AML-193 (cell line): ENCODE measurements at places on chromosomes 16 and 17.

- DNase-seq, result no peak
Measured at GRCh38 chr17:16919663-16920627, 52.0 kb downstream of the TNFRSF13B start.

DNA sequence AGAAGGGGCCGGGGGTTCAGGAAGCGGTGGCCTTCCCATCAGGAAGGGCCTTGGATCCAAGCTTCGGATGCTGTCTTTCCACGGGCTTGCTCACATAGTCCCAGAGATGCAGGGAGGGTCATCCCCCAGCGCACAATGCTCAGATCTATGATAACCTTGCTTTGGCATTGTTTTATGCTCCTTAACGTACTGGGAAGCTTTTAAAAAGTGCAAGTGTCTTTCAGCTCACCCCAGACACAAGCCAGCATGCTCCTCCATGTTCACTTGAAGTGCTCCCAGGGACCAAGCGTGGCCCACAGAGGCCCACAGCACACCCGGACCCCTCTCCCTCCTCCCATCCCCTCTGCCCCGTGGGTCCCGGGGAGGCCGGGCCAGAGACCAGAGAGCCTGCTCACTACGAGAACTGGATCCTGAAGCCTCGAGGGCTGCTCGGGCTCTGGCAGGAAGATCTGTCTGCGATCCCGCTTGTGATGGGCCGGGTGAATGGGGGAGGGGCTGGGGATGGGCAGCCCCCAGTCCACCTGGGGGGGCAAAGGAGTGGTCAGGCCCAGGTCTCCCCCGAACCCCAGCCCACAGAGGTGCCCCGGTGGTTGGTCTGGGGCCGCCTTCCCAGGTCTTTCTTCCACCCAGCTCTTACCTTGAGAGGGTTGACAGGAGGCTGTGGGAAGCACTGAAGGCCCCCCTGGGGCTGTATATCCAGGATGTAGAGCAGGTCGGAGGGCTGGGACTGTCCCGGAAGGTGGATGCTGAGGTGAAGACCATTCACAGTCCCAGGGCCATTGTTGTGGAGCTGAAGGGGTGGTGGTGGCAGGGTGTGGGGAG lies 11.8 kb upstream of the FAM171A2 start:
- no peak for DNase-seq

- no peak for DNase-seq
Measured at GRCh38 chr16:4319454-4320421, 3.9 kb downstream of the GLIS2 start.

GRCh38 chr16:4509420-4509819 lies 29.2 kb downstream of the CDIP1 start:
- no peak for DNase-seq

GRCh38 chr16:15961060-15961511 lies 11.7 kb downstream of the ABCC1 start:
- no peak for DNase-seq

GRCh38 chr17:76191896-76192295 lies 48.4 kb downstream of the RNF157 start:
- DNase-seq, result no peak

GRCh38 chr16:31217136-31217530 lies 198 bp upstream of the PYDC1 start:
- no peak for DNase-seq
